Urothelium cell line (cell line): ENCODE measurements at places on chromosomes 11 and 22.
A peak's percentile ranks its signal among the peaks of the same experiment; 100 is the strongest.

GRCh38 chr11:79285756-79286155 is 155.1 kb downstream of the TENM4 start:
- no peak for DNase-seq

- DNase-seq = no peak
These were observed 143.5 kb downstream of the MSANTD4 start for GRCh38 chr11:105878510-105878909.

DNA sequence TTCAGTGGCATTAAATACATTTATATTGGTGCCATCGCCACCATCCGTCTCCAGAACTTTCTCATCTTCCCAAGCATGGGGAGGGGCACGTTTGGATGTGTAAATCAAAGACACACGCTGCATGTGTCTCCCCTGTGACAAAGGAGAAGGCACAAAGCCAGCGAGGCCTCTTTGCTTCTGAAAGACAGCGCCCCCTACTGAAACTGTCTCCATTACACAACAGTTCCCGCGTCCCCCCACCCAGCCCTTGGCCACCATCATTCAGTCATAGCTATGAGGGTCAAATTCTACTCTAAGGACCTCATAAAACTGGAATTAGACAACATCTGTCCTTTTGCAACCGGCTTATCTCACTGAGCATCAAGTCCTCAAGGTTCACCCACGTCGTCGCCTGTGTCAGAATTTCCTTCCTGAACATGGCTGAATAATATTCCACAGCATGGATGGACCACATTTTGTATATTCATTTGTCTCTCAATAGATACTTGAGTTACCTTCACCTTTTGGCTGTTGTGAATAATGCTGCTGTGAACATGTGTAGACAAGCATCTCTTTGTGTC is 64.8 kb downstream of the IGF2 start:
- DNase-seq = no peak

- no peak for DNase-seq
These were observed 403.6 kb downstream of the NXPE2 start for GRCh38 chr11:115081972-115082371.

GRCh38 chr11:61034704-61035525 is 63.4 kb downstream of the CD6 start:
- no peak for DNase-seq

GRCh38 chr11:128302425-128303186 is 284.8 kb downstream of the ETS1 start:
- DNase-seq = no peak

DNA sequence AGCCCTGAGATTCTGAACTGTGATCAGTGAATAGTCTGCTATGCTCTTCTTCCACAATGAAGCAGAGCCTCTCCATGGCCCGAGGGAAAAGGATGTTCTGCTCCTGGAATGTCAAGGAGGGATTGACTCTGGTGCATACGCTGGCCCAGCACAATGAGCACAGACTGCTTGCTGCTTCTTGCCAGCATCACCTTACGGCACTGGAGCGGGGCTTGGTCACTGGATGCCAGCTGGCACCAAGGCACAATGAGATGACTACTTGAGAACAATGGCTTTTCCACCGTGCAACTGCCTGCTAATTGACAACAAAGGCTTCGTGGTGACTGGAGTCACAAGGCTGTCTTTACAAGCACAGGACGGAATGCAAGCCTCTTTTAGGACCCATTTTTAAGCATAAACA is 139.2 kb downstream of the DSCAML1 start:
- no peak for DNase-seq

DNA sequence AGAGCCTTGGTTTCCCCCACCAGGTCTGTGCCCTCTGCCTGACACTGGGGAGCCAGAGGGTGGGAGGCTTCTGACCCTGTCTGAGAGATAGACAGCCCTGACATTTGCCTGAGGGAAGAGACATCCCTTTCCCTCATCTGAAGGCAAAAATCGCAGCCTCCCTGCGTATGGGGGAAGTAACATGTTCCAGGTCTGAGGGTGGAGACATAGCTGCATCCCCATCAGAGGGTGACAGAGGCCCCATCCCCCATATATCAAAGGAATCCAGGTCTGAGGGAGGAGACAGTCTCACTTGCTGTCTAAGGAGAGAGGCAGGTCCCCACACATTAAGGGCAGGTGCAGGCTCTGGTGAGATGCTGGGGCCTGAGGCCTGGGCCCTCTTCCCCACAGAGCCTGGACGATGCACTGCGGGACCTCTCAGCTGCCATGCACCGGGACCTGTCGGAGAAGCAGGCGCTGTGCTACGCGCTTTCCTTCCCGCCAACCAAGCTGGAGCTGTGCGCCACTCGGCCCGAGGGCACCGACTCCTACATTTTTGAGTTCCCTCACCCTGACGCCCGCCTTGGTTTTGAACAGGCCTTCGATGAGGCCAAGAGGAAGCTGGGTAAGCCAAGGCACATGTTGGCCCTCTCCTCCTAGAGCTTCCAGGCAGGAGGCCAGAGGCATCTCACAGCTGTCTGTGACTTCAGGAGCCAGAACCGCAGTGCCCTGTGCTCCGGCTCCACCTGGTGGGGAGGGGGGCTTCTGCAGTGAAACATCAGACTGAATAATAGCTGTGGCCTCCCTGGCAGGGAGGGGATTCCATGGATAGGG is 16.1 kb upstream of the RELT start:
- peak; percentile 57 for DNase-seq

DNA sequence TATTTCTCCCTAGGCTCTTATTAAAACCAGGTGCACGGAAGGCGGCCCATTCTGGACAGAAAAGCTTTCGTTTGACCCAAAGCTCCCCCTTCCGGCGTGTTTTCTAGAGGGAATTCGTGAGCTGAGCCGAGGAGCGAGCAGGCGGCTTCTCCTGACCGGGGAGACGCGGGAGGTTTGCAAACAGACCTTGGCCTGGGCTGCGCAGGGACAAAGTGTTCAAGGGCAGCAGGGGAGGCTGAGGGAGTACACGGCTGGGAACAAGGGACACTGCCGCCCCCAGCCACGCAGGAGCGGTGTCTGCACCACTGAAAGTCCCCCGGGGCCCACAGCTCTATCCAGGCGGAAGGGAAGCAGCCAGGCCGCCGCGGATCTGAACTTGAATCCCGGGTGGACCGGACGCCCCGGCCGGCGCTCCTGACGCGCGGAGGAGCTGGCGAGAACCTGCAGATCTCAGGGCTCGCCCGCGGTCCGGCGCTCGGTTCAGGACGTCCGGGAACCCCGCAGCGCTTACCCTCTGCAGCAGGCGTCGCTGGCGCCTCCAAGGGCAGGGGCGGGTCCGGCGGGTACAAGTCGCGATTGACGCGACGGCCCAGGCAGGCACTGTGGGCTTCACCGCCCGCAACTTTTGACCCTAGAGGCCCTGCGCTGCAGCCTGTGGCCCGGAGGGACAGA is 101.9 kb downstream of the WT1 start:
- no peak for DNase-seq

- peak; percentile 84 for DNase-seq
These were observed at the start of gene RTN4R for GRCh38 chr22:20268279-20269012. RTN4R (minus strand) TSS chr22:20268318; CDS start chr22:20268092, 226 bp downstream.

- DNase-seq = no peak
These were observed 132.4 kb upstream of the ZC3H12C start for GRCh38 chr11:109960831-109961230.

DNA sequence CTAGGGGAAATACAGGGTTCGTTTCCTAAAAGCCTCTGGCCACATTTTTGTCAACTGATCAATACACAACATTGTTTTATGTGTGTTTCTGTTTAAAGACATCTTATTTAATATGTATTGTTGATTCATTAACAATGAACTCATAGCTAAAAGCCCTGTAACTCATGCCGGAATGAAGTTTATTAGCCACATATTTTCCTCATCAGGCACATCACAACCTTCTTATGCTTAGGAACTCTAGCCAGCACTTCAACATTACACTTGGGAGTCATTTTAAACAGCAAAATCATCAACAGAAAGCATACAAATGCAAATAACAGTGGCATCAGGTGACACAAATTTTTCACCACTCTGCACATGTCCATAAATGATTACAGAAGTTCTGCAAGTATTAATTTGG is 15.1 kb upstream of the BLID start:
- DNase-seq = no peak

DNA sequence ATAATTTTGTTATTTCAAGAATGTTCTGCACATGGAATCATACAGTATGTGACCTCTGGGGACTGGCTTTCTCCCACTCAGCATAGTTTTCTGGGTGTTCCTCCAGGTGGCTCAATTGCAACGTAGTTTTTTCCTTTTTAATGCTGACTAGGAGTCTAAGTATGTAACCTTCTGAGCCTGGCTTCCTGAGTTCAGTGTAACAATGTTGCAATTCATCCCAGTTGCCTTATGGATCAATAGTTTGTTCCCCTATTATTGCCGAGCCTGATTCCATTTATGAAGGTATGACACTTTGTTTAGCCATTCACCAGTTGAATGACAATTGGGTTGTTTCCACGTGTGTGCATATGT is 128.3 kb downstream of the CRYBB2 start:
- DNase-seq = no peak

- no peak for DNase-seq
These were observed 24.3 kb upstream of the OR5B12 start for GRCh38 chr11:58466293-58466692.

DNA sequence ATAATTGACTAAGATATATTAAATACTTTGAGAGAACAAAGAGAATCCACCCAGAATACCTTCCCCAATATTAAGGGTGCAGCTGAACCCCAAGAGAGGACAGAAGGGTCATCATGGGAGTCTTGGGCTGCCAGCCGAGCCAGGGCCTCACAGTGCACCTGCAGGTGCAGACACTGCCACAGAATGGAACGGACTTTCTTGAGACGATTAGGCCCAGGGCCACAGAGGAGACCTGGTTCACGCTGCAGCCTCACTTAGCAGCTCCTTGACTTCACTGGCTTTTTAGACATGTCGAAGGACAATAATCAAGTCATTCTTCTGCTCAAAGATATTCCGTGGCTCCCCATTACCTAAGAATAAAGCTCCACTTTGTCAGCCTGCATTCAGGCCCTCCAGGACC is 100.6 kb downstream of the PHF21B start:
- no peak for DNase-seq
